Heart left ventricle (tissue), 16 donors: ENCODE measurements at places on chromosomes 2 and 18. TPM values are rescaled to one million over a fixed set of nuclear protein-coding genes. Genes with fewer than 3 reads are reported as not detected.

GRCh38 chr18:62179213-62179612 lies 7.6 kb downstream of the PIGN start:
- DNase-seq: no peak

DNA sequence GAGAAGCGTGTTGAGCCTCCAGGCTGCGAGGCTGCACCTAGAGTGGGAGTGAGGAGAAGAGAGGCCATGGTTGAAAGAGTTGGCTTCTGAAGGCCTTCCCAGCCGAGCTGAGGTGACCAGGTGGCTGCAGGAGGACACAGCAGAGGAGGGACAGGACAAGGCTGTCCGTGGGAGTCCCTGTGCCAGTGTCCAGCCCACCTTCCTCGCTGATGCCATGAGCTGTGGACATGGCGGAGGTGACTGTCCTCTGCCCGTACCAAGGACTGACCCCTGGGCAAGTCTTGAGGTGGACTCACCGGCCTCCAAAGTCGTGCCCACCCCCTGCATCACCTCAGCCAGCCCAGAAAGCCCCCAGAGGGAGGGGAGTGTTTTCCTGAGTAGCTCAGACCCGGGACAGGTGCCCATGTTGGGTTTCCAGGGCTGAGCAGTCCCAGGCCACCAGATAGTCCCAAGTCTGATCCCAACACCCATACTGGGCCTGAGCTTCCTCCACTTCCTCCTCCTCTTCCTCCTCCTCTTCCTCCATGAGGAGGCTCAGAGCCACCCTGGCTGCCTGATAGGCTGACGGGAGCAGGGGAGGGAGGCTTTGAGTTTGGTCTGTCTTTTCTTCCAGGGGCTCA lies 43.0 kb upstream of the FOSL2 start:
- DNase-seq: no peak

GRCh38 chr2:173961346-173961705 lies 3.8 kb downstream of the SP3 start:
- DNase-seq: no peak

DNA sequence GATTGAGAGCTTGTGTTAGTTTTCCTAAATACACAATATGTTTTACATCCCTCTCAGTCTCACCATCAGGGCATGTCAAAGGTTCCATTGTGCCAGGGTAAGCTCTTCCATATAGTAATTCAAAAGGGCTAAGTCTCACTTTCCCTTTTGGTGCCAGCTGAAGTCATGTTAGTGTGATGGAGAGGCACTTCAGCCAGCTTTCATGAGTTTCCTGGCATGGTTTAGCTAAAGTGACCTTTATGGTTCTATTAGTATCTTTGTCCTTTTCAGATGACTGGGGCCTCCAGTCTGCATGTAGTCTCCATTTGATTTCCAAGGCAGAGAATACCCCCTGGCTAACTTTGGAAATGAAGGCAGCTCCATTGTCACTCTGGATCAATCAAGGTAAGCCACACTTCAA lies 27.2 kb downstream of the NAT8 start:
- no peak for DNase-seq

TYW5 gene
- total RNA-seq: 2.5 TPM

GRCh38 chr2:393711-394696 lies 106.1 kb upstream of the ALKAL2 start:
- DNase-seq: no peak

GRCh38 chr2:96987301-96987909 lies 1.0 kb upstream of the FAM178B start:
- no peak for DNase-seq

DNA sequence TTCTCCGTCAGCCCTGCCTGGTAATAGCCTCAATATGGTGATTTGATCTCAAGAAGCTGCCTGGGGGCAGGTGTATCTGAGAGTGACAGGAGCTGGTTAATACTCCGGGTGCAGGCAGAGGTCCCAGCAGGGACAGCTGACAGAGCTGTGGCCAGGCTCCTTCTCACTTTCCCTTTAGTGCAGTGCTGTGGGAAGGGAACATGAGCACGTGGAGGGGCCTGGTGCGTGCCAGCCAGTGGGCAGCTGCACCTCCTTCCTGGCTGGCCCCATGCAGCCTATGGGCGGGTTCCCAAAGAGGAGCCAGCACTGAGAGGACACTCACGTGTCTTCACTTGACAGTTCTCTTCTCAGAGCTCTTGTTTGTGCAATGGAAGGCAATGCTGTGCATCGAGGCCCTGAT lies 9.1 kb downstream of the CNNM4 start:
- DNase-seq: peak; percentile 90
